ENCODE measurements at places on chromosomes 6 and 20. TPM values are rescaled to one million over a fixed set of nuclear protein-coding genes. Genes with fewer than 3 reads are reported as not detected.

DNA sequence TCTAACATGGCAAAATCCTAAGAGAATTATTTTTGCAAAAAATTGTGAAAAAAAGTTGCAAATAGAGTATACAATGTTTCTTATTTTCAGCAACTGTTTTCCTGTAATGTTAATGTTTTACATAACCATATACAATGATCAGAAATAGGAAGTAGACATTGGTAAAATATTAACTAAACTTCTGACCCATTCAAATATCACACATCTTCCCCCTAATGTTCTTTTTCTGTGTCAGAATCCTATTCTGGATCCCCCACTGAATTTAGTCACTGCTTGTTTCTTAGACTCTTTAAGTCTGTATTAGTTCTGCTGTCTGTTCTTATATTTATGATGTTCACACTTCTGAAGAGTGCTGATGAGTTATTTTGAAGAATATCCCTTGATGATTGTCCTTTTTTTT lies 62.0 kb downstream of the HFE start:
- H3K27me3 ChIP-seq, result no peaks in the 10 kb centered on the region
- H3K27ac ChIP-seq, result no peak overlapping the region
- no peak overlapping the region for H3K4me3 ChIP-seq

GRCh38 chr6:160667639-160668481 lies 3.8 kb upstream of the LPA start:
- H3K4me3 ChIP-seq, result no peak overlapping the region
- H3K27ac ChIP-seq, result no peak overlapping the region
- H3K36me3 ChIP-seq, result no peaks in the 10 kb centered on the region
- no peak for DNase-seq
- H3K27me3 ChIP-seq, result no peaks in the 10 kb centered on the region

- peak overlapping the region; percentile 16 for H3K27ac ChIP-seq
- H3K4me1 ChIP-seq, result peaks cover 22% of the 10 kb centered on the region
- no peaks in the 10 kb centered on the region for H3K27me3 ChIP-seq
- H3K4me3 ChIP-seq, result no peak overlapping the region
- no peak for DNase-seq
Measured at GRCh38 chr20:41587956-41588355, 30.2 kb downstream of the CHD6 start.

Gene PAX1
- total RNA-seq, result 0.88 TPM

DNA sequence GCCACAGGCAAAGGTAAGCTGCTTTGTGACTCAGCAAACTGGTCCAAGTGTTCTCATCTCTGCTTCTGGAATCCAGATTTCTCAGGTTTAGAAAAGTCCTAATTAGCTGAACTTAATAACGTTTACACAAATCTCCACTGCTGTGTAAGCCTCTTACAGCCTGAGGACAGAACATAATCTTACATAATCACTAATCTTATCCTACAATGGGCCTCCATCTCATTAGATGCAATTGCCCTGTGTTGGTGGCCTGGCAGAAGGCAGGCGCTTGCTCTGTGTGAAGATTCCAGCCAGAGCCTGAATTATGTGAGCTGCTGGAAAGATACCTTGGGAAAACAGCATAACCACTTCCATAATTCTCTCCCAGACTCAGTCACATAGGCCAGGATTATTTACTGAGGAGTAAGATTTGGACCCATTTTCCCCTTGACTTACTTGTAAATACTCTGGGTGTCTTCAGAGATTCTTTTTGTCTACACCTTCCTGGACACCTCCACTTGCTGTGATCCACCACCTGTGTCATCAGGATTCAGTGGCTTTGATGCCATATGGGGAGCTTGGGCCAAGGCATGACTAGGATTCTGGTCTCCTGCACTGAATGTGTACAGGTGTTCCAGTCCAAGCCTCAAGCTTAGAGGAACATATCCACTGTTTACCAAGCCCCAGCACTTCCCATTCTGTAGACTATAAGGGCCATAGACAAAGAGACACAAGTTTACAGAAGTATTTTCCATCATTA lies 104.4 kb downstream of the C6orf118 start:
- no peaks in the 10 kb centered on the region for H3K36me3 ChIP-seq
- H3K27ac ChIP-seq, result no peak overlapping the region
- no peaks in the 10 kb centered on the region for H3K27me3 ChIP-seq
- DNase-seq, result no peak
- no peaks in the 10 kb centered on the region for H3K4me1 ChIP-seq

DNA sequence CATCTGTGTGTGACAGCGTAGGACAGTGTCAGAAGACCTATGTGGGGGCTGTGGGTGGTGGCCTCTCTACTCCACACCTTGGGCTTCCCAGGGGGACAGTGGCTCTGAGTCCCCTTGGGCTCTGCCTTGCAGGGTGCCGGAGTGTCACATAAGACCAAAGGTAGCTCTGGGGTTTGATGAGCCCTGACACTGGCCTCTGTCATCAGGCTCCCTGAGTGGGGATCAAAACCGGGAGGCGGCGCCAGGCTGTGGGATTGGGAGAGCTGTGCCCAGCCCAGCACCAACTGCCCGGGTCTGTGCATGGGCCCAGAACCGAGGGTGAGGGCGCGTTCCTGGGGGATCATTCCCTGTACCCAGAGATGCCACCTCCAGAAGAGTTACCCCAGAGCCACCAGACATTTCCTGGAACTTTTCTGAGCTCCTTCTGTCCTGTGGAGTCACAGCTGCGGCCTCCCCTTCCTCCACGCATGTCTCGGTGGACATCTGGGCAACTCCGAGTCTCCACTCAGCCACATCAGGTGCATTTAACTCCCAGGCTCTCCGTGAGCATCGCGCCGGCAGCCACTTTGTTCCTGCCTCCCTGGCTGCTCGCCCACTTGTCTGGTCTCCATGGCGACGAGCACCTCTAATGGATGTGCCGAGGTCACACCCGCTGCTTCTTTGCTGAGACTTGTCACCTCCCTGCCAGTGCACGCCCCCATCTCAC lies 94.7 kb downstream of the TMEM242 start:
- H3K36me3 ChIP-seq, result no peaks in the 10 kb centered on the region
- DNase-seq, result no peak
- no peak overlapping the region for H3K4me3 ChIP-seq
- no peak overlapping the region for H3K27ac ChIP-seq
